Hepatocyte (in vitro differentiated cells): ENCODE measurements at places on chromosomes 5 and 9. TPM values are rescaled to one million over a fixed set of nuclear protein-coding genes. Genes with fewer than 3 reads are reported as not detected.

The OMD gene
- total RNA-seq = 0.17 and 0.28 TPM in 2 replicates

- H3K4me3 ChIP-seq = no peak overlapping the region
- no peak overlapping the region for H3K27ac ChIP-seq
- H3K4me1 ChIP-seq = peaks cover 24% of the 10 kb centered on the region
- DNase-seq = no peak
- H3K36me3 ChIP-seq = no peaks in the 10 kb centered on the region
Measured at GRCh38 chr9:113579283-113580040, 115.9 kb downstream of the RGS3 start.

The NELFB gene
- total RNA-seq = 36.4 and 41.4 TPM in 2 replicates

The FOXD4L3 gene
- total RNA-seq = 0.12 TPM in 1 of 2 replicates, not detected in the other

The PCDHA6 gene
- total RNA-seq = 3.2 and 3.4 TPM in 2 replicates
